ENCODE measurements at places on chromosomes 2 and 18. TPM values are rescaled to one million over a fixed set of nuclear protein-coding genes. Genes with fewer than 3 reads are reported as not detected.

Gene ACVR1C
- not detected for total RNA-seq

Gene NAT8
- total RNA-seq, result not detected

Gene OSBPL1A
- total RNA-seq, result 19.3 TPM

Gene SLC23A3
- total RNA-seq, result 0.60 TPM

Gene RTP5
- not detected for total RNA-seq

Gene IL36RN
- total RNA-seq, result not detected

Gene IRS1
- 0.05 TPM for total RNA-seq
